ENCODE measurements at places on chromosomes 2 and 18.

DNA sequence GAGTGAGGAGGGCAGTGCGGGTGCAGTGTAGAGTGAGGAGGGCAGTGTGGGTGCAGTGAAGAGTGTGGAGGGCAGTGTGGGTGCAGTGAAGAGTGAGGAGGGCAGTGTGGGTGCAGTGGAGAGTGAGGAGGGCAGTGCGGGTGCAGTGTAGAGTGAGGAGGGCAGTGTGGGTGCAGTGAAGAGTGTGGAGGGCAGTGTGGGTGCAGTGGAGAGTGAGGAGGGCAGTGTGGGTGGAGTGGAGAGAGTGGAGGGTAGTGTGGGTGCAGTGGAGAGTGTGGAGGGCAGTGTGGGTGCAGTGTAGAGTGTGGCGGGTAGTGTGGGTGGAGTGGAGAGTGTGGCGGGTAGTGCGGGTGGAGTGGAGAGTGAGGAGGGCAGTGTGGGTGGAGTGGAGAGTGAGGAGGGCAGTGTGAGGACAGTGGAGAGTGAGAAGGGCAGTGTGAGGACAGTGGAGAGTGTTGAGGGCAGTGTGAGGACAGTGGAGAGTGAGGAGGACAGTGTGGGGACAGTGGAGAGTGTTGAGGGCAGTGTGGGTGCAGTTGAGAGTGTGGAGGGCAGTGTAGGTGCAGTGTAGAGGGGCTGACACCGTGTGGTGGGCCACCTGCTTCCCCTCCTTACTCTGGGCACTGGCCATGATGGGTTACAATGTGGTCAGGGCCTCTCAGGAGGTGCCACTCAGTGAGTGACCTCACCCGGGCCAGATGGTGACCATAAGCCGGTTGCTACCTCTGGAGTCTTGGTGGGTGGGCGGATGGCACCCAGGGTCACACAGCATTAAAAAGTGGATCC lies 28.5 kb downstream of the INPP4A start:
- no peak for DNase-seq

GRCh38 chr2:118121986-118122524 lies 33.8 kb downstream of the INSIG2 start:
- DNase-seq: no peak

DNA sequence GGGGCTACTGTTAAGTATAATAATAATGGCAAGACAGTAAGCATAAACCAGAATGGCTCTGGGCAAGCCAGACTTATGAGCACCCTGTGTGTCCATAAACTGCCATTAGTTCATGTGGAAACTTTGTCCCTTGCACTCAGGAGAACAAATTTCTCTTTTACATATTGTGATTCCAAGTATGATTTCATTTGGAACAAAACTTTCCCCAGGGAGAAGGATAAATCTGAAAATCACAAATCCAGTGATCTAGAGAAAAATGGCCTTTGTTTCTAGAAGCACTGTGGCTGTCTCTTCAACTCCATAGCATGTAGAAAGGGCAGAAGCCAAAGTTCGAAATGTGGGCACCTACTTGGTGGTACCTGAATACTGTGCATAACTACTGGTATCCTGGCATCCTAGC lies 823.7 kb upstream of the SOX11 start:
- DNase-seq: no peak

DNA sequence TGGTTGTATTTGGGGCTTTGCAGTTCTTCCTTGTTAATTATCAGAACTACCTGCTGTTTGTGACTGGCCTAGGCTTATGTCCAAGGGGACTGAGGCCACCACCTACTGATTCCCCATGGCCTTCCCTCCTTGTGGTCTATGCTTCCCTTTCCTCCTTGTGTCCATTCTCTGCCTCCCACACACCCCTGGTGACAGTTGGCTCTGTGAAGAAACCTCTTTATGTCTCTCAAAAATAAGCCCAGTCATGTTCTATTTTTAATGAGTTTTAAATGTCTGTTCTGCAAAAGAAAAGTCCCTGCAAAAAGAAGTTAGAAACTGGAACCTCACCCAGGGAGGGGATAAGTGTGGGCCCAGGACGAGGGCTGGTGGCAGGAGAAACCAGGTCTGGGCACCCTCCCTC lies 105.0 kb downstream of the SMC6 start:
- no peak for DNase-seq

- no peak for DNase-seq
Measured at GRCh38 chr2:177822941-177823340, 249.6 kb downstream of the PDE11A start.

- DNase-seq: no peak
Measured at GRCh38 chr2:127562936-127563335, 27.5 kb downstream of the MYO7B start.
